ENCODE measurements at places on chromosomes 6 and 20.

DNA sequence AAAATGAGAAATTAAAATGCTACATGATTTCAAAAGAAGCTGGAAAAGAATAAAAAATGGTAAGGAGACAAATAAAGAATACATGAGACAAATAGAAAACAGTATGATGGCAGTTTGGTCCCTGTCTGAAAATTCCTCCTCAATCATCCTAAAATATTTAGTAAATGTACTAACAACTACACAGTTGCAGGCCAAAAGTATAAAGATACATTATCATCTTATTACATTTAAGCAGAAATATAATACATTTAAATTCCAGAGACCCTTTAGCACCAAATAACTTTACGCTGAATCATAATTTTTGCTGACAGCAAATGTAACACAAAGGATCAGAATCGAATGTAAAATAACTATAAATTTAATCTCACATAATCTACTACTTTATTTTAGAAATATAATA, 4.4 kb downstream of the HMGCLL1 start:
- no peak for DNase-seq

DNA sequence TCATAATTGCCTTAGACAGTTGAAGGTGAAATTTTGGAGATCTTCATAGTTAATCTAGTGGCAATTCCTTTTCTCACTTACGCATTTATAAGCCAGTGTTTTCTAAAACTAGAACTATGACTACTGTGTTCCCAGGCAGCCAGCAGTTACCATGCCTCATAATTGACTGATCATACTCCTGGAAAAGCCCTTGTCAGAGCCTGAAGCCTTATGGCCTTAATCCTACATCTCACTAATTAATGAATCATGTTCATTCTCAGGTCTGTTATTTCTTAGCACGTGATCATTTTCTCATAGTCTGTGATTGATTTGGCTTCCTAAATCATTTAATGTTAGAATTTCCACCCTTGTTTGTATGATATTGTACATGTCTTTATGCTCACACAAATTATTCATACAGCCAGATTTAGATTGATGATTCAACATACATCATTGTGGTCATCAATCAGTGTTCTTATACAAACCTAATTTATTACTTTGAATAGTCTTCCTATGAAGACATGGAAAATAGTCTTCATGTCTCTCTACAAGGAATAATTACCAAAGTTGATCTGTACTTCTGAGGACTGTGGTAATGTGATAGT, 132.6 kb upstream of the ASCC3 start:
- DNase-seq: no peak

- no peak for DNase-seq
Measured at GRCh38 chr20:25044261-25044560, 13.7 kb downstream of the ACSS1 start.

- DNase-seq: peak; percentile 8
Measured at GRCh38 chr20:12255461-12255970, 337.8 kb downstream of the BTBD3 start.

- peak; percentile 75 for DNase-seq
Measured at GRCh38 chr6:137967689-137968454, 100.8 kb downstream of the TNFAIP3 start.

- no peak for DNase-seq
Measured at GRCh38 chr20:37160683-37161082, 18.4 kb upstream of the RPN2 start.

- no peak for DNase-seq
Measured at GRCh38 chr6:135920689-135921088, 69.2 kb downstream of the PDE7B start.

DNA sequence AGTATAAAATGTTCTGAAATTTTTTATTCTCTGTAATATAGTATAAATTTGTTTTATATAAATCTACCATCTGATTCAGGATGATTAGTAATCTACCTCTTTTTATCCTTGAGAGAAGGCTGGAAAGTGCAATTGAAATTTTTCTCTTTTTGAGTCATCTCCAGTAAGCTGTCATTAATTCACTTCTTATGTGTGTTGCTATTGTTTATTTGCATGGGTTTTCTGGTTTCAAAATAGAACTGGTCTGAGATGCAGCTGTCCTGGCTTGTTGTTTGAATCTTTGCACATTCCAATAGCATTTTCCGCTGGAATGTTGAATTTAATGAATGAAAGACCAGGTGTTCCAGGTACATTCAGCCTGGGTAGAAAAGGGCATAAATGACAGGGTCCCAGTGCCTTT, 24.3 kb upstream of the TAB2 start:
- no peak for DNase-seq

DNA sequence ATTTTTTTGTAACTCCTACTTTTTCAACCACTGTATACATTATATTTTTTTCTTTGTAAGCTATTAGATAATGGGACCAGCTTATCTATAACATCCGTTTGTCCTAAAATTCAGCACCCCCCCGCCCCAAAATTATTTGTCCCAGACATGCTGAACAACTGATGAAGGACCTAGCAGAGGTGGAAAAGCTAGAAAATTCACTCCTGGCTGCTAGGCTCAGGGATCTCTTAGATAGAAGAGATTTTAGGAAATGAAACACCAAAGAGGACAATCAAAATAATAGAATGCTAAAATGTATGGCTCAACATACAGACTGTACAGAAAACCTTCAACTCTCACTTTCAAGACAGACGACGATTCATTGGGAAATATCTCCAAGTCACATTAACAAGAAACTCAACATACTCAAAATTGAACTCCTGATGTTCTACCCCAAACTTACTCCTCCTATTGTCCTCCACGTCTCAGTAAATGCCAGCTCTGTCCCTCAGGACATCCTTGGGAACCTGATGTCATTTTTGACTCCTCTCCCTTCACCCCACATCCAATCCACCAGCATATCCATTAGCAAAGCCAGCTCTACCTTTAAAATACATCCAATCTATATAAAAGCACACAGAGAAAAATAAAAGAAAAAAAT, 4.7 kb downstream of the SOD2 start:
- DNase-seq: no peak

GRCh38 chr20:38932457-38933120, 6.4 kb downstream of the FAM83D start:
- DNase-seq: no peak

- DNase-seq: peak; percentile 59
Measured at GRCh38 chr6:125944434-125944816, 12.1 kb upstream of the HINT3 start.

GRCh38 chr6:169247991-169248390, 5.7 kb downstream of the THBS2 start:
- no peak for DNase-seq

GRCh38 chr6:56842686-56843475, 112.0 kb upstream of the BEND6 start:
- peak; percentile 71 for DNase-seq

DNA sequence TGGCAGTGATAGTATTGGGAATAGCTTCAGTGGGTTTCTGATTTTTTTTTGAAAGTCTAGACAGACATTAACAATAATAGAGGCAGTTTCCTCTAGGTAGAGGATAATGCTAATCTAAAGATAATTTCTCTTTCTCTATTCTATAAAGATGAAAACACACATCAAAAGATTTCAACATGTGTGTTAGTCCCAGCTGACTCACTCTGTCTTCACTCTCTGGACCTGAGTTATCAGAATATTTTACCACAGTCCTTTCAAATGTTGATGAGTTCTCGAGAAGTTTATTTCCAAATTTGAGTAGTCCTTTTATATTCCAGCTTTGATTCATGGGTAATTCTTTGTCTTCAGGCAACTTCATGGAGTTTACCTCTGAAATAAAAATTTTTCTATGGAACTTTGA, 17.1 kb downstream of the RPRD1B start:
- no peak for DNase-seq

- peak; percentile 28 for DNase-seq
Measured at GRCh38 chr6:150491131-150491810, 108.4 kb upstream of the PLEKHG1 start.

- no peak for DNase-seq
Measured at GRCh38 chr20:41359541-41360011, 7.0 kb downstream of the EMILIN3 start.

DNA sequence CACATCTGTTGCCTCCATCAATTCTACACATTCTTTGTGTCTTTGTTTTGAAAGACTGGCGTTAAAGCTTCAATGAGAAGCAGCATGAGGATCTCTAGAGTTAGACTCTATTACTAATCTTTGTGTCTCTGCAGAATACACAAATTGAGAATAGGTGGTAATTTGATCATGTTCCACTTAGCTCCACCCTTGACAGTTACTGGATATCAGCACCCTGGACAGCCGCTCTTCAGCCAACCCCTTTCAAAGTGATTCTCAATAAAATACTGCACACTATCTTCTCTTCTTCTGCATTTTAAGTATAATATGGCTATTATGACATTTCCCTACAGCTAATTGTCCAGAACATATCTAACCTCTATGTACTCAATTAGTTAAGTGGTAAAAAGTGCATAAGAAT, 54.3 kb upstream of the CNR1 start:
- peak; percentile 40 for DNase-seq

DNA sequence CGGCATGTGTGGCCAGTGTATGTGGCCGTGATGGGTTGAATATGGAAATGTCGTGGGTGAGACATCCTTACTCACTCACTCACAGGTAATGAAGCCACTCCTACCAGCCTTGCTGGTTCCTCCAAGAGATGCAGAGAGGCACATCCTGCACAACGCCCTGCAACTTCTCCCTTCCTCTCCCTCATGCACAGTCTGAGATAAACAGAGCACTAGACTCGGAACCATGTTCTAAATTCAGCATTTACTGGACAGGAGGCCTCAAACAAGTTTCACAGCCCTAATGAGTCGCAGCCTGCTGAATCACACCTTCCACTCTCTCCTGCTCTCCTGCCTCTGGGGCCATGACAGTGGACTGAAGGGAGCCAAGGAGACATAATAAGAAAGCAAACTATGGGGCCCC, 91.2 kb downstream of the ISM1 start:
- no peak for DNase-seq

- DNase-seq: peak; percentile 60
Measured at GRCh38 chr20:23114018-23114417, 27.9 kb upstream of the CD93 start.
